ENCODE measurements at places on chromosomes 2 and 18. TPM values are rescaled to one million over a fixed set of nuclear protein-coding genes. Genes with fewer than 3 reads are reported as not detected.

The SRD5A2 gene
- polyA plus RNA-seq, result 0.49 TPM

DNA sequence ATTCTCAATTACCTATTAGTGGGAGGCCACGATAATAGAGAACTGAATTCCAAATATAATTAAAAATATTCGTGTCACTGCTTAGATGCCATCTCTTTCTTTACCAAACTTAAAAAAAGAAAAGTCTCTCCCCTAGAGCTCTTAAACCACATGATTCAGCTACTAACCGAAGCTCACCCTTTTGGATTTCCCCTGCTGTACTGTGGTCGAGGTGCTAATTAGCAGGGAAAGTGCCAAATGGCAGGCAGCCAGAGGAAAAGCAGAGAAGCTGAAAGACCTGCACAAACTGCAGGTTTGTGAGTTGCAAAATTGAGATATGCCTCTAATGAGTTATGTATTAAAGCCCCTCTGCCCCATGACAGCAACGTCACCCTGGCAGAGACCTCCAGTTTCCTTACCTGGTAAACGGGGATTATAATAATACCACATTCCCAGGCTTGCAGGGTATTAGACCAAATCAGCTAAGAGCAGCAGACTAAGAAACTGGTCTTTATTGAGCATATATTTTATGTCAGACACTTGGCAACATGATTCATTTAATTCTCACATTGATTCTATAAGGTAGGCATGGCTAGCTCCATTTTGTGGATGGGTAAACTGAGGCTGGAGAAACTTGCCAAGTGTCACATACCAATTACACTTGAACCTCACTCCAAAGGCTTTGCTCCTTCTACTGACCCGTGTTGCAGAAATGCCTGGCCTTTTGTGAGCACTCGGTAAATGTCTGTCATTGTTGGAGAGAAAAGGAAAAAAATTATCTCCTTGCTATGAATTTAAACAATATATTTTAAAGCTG is 259.7 kb downstream of the LPIN1 start:
- DNase-seq, result peak; percentile 43

The HTR2B gene
- polyA plus RNA-seq, result 0.46 TPM

DNA sequence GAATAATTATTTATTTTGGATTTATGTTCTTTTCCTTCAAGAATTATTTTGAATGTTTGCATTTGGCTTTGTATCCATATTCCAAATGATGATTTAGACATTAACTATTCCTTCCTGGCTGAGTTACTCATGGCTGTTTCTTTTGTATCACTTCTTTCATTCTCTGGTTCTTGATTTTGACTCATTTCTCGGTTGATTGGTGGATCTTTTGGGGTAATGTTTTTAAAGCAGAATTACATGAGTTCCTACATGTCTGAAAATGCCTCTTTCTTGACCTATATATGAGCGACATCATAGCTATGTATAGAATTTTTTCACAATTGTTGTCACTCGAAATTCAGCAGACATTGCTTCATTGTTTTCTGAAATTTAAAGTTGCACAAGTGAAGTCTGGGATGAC is 39.5 kb downstream of the CYP26B1 start:
- no peak for DNase-seq

The ASPRV1 gene
- polyA plus RNA-seq, result 2.0 TPM

The TFCP2L1 gene
- polyA plus RNA-seq, result 4.2 TPM

The UGT1A4 gene
- polyA plus RNA-seq, result not detected

- DNase-seq, result no peak
These were observed 110.9 kb upstream of the PNPT1 start for GRCh38 chr2:55804535-55804934.

- no peak for DNase-seq
These were observed 68.0 kb downstream of the BOLA3 start for GRCh38 chr2:74079522-74080341.

- DNase-seq, result peak; percentile 32
These were observed 70.0 kb downstream of the VSNL1 start for GRCh38 chr2:17610521-17610920.

DNA sequence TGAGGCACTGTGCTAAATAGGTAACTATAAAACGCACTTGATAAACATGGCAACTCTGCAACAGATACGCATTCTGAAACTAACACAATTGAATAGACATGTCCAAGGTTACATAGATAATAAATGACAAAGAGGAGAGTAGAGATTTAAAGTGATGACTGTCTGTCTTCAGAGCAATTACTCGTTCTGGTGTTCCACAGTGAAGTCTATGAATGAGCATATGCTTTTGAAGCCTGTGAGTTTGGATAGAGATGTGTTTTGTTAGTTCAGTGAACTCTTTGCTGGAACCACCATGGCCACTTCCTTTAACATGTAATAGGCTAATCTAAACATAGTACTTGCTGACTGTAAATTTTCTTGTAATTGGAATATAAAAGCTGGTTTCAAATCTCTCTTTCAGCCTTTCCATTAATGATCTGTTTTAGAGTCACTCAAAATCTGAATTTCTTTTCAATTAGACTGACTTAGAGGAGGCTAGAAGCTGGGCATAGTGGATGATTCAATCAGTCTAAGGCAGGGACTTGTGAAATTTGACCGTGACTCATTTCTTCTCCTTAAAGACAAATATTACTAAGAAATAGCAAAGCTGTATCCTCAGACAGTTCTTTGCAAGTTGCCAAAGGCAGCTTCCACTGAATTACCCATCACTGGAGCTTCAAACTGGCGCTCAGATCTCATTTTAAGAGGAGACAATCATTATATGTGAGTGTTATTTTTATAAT is 1130.1 kb upstream of the CELF4 start:
- no peak for DNase-seq

DNA sequence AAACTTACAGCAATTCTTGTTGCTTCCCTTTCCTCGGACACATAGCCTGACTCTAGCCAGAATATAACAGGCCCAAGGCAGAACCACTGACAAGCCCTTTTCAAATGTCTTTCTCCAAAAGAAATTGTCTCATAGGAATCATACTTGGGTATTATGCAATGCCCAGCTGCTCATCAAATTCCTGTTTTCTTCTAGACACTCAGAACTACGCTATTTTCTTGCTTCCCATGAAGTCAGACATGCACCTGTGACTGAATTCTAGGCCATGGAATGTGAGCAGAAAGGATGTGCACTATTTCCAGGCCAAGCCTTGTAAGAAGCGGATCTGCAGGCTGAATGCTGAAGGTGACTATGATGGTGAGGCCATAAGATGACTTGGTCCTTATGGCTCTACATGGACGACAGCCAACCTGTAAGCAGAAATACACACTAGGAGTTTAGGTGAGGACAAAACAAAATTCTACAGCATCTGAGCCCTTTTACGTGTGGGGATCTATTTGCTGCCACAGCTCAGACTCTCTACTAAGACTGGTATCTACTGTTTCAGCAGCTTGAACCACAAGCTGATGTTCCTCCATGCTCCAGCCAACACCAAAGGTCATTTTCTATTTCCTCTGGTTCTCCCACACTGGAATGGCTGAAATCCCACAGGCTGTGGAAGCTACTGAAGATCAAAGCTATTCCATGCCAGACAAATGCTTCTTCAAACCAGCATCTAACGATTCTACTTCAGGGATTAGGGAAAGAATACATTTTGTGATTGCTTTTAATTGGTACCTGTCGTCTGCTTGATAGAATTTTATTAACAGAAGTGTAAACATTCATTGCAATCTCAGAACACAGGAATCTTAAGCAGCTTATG is 378.7 kb downstream of the RBM43 start:
- no peak for DNase-seq

The GALNT14 gene
- polyA plus RNA-seq, result 5.4 TPM

- no peak for DNase-seq
These were observed 12.6 kb upstream of the UGT1A8 start for GRCh38 chr2:233604826-233605225.

The TOGARAM2 gene
- polyA plus RNA-seq, result 4.1 TPM

DNA sequence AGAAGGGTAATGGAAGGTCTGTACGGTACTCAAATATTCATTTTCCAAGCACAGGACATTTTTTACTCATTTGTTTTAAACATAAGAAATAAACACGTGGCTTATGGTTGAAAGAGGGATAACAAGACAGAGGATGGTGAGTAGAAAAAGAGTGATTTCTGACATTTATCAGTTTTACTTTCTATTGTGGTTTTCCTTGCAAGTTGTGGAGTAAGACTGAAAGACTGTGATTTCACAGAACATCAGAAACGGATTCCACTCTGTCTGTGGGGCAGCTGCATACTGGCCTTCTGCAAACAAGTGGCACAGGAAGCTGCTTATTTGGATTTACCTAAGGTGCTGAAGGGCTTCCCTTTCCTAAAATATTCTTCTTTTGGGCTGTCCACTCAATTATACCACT is 122.2 kb upstream of the ITGB6 start:
- no peak for DNase-seq

DNA sequence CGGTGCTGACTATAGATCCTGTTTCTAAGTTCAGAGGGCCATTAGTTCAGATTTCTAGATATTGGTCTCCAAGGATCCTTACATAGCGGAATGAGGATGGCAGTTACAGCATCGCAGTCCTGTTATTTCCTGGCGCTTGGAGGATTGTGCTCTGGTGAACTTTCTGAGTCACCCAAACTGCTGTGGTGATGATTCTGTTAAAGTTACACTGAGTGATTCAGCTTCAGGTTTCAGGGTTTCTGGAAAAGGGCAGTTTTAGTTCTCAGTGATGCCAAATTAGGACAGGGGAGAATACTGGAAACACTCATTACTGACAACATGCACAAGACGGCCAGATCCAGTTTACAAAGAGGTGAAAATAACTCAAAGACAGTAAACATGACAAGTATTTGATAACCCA is 52.1 kb upstream of the ANKRD62 start:
- DNase-seq, result no peak

The ATP6V1C2 gene
- polyA plus RNA-seq, result 3.2 TPM

- DNase-seq, result no peak
These were observed 95.3 kb downstream of the DCC start for GRCh38 chr18:52435301-52435700.

- DNase-seq, result no peak
These were observed 17.0 kb downstream of the FAM228A start for GRCh38 chr2:24191848-24192247.

The RAB27B gene
- polyA plus RNA-seq, result 7.6 TPM

The TWIST2 gene
- 4.6 TPM for polyA plus RNA-seq

GRCh38 chr18:46546111-46546640 is 110.8 kb downstream of the LOXHD1 start:
- no peak for DNase-seq
